ENCODE measurements at places on chromosomes 3 and 15.

GRCh38 chr3:178849199-178849910 lies 222.3 kb downstream of the ZMAT3 start:
- DNase-seq, result no peak

DNA sequence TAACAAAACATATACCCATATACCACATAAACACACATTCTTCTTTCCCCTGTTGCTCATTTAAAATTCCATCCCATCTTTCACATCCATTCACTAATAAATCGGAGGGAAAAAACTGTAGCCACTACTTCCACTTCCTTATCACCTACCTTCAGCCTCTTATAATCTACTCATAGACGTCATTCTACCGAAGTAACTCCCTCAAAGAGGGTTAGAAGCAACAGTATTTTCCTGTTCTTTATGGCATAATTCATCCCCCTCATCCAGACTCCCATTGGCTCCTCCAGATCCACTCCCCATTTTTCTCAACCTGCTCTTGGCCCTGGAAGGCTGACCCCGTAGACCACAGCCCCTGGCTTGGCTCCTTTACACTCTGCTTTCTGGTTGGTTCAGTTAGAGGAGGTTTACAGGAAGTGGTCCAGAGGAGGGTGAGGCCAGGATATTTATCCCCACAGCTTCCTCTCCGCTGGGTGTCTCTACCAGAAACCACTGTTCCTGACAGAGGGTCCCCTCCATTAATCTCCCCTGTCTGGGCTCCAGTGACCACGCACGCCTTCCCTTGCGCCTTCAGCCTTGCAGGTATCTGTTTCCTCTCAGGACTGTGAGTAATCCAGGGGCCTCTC lies 46.3 kb downstream of the FMN1 start:
- DNase-seq, result no peak

DNA sequence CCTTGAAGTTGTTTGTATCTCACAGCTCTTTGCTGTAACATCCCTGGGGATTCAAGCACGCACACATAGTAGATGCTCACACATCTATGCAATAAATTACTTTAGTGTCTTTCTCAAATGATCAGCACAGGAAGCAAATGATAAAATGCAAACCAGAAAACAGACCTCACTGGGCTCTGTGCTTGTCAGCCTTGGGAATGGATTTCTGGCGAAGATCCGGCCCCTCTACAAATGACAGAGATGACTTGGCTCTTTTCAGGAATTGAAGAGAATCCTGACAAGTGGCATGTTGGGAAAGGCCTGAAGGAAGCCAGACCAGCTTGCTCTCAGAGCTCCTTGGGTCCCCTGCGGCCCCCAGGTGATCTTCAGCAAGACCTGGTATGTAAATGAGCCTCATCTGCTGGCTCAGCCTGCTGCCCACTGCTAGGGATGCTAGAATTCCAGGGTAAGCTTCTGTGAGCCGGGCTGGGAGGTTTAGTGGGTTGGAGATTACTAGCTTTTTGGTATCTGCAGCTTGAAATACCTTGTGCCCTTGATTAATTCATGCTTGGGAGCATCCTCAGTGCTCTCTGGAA lies 54.1 kb downstream of the LPP start:
- peak; percentile 36 for DNase-seq

DNA sequence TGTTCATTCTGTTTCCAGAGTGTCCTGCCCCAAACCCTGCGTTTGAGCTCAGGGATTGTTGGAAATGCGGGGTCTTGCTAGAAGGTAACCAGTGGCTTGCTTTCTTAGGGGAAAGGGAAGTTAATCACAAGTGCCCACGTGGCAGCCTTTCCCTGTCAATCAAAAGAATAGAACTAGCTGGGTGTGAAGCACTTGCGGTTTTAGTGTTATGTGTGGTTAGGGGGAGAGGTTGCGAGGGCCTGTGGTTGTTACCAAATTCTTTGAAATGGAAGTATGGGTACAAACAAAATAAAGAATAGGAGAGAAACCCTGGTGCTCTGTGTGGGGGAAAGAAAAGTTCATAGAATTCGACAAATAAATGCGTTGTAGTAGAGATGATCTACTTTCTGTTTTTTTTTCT lies 67.6 kb downstream of the FNDC3B start:
- no peak for DNase-seq

DNA sequence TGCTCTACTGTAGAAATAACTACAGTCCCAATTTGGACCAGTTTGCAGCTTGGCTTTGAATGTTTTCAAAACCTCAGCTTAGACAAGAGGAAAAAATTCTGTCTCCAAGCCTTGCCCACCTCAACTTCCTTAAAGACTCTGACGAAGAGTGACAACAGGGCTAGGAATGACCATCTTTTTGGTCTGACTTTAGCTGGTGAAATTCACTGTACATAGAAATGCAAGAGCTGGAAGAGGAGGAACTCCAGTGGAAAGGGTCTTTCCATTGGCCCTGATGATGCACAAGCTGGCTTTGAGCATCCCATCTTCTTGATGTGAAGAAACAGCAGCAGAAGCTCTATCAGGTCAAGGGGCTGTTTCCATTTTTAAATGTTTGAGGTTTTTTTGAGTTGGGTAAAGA lies 22.7 kb upstream of the SH3BP5 start:
- no peak for DNase-seq

GRCh38 chr15:42279234-42279723 lies 6.0 kb upstream of the TMEM87A start:
- DNase-seq, result no peak

GRCh38 chr3:160617636-160618035 lies 52.3 kb upstream of the KPNA4 start:
- DNase-seq, result no peak

- DNase-seq, result peak; percentile 20
Measured at GRCh38 chr3:58994746-58995330, 55.0 kb downstream of the CFAP20DC start.

DNA sequence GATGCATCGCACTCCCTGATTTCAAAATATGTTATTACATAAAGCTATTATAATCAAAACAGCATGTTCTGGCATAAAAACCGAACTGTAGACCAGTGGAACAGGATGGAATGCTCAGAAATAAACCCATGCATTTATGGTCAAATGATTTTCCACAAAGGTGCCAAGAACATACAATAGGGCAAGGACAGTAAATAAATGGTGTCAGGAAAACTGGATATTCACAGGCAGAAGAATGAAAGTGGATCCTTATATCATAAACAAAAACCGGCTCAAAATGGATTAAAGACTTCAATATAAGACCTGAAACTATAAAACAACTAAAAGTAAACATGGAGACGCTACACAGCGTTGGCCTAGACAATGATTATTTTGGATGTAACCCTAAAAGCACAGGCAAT lies 22.6 kb downstream of the USP50 start:
- DNase-seq, result no peak

- DNase-seq, result no peak
Measured at GRCh38 chr3:111173328-111173900, 101.8 kb downstream of the NECTIN3 start.

DNA sequence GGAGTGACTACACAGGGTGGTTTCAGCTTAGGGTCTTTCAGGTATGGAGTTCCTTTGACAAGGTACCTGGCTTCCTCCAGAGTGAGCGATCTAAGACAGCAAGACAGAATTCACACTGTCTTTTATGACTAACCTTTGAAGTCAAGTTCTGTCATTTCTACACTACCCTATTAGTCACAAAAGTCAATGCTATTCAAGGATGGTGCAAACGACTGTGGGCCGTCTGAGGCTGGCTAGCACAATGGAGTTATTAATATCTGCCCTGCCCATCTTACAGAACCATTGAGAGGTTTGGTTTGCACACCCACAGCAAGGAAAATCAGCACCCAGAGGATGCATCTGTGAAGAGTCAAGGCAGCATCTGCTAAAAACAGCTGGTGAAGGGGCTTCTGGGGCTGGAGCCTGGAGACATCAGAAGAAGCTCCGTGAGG lies 62.9 kb upstream of the XCR1 start:
- no peak for DNase-seq

- no peak for DNase-seq
Measured at GRCh38 chr15:52483707-52484106, 45.0 kb downstream of the MYO5A start.

GRCh38 chr3:98734306-98734705 lies 28.8 kb upstream of the ST3GAL6 start:
- peak; percentile 21 for DNase-seq

GRCh38 chr3:172692751-172693338 lies 18.0 kb downstream of the NCEH1 start:
- DNase-seq, result no peak

DNA sequence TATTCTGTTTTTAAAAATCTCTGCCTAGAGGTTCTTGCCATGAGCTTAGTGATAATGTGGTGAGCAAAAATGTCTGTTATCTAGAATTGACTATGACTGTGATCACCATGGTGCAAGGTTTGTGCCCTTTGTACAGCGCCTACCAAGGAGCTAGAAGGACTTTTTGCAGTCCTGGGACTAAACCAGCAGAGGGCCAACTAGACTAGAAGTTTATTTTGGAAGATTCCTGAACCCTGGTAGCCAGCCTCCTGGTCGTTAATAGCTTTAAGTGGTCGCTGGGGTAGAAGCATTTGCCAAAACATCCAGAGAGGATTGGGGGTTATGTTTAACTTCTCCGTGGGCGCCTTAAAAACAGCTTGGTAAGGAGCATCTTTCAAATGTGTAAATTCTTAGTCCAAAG lies 7.8 kb downstream of the SCG5 start:
- DNase-seq, result no peak

DNA sequence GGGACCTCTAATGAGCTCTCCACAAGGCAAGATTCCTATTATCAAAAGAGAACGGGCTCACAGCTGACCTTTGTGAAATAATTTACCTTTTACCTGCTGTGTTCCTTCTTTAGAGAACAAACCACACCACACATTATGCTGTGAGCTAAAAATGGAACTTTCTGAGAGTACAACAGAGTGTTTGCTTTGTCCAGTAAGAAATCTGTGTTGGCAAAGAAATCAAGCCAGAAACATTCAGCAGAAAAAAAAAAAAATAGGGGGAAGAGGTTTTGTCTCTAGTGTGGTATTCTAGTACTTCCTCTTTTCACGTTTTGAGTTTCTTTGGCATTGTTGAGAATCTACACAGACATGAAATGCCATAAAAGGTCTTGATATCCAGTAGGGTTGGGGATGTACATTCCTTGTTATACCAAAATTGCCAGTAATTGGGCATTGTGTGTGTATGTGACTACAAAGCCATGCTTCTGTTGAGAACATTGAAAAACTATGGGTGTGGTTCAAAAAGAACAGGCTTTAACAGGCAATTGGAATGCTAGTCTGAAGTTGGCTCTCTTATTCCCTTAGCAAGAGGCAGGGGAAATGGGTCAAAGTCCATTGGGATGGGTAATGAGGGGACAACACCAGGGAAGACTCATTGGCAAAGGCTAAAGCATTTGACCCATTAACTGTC lies 273.5 kb downstream of the NEK10 start:
- DNase-seq, result no peak

DNA sequence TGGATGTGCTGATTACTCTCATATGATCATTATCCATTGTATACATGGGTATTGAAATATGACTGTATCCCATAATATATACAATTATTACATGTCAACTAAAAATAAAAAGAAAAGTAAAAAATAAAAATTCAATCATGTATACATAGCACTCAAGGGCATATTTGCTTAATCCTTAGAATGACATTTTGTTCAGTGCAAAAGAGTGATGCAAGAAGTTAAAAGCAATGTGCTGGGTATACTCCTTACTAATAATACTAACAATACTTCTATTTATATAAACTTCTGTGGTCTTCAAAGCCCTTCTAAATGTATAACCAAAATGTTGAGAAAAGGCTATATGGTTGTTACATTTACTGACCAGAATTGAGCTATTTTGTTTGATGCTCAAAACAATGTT lies 23.2 kb upstream of the TM4SF1 start:
- DNase-seq, result no peak

DNA sequence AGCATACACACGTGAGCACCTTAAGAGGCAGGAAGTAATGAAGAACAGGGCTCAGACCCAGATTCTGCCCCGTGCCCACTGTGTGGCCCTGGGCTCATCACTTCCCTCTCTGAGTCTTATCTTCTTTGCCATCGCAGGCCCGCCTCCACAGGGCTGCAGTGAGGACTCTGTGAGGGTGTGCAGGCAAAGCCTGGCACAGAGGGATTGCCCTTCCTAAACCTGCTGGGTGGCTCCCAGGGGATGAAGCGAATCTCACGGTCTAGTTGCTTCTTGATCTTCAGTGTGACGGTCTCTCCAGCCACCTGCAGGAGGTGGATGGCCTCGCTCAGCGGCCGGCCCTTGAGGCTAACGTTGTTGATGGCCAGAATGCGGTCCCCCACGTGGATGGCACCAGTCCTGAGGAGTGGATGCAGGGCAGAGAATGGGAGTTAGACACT lies 32.8 kb downstream of the GRIP2 start:
- DNase-seq, result no peak

Data from cerebellum (tissue), 4 donors.